ENCODE measurements at places on chromosomes 1 and 21.

DNA sequence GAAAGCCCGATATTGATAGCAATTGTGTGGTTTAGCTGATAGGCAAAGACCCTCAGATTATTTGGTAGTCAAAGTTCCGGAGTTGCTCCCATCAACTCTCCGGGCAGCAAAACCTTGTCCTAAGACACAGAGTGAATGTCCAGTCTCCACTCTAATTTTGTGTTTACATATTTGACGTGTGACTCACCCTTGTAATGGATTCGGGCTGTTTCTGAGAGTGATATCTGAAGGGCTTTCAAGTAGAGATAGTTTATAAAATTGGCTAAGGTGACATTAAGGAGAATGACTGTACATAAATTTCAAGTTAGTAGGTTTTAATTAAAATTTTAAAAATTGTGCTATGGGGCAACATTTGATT is 154.2 kb downstream of the CNIH3 start:
- H3K4me3 ChIP-seq, result no peak overlapping the region
- H3K4me1 ChIP-seq, result peaks cover 4% of the 10 kb centered on the region
- peak; percentile 74 for DNase-seq
- no peaks in the 10 kb centered on the region for H3K36me3 ChIP-seq
- no peak overlapping the region for H3K27ac ChIP-seq

GRCh38 chr1:100757946-100758345 is 38.4 kb downstream of the VCAM1 start:
- DNase-seq, result no peak
- H3K4me3 ChIP-seq, result no peak overlapping the region
- H3K36me3 ChIP-seq, result no peaks in the 10 kb centered on the region

- peak overlapping the region; percentile 84 for H3K27ac ChIP-seq
- peak; percentile 98 for DNase-seq
- H3K36me3 ChIP-seq, result no peaks in the 10 kb centered on the region
- H3K4me3 ChIP-seq, result peak overlapping the region; percentile 50
- no peaks in the 10 kb centered on the region for H3K27me3 ChIP-seq
Observed at GRCh38 chr1:30718636-30719405, 4.6 kb downstream of the MATN1 start.

GRCh38 chr1:163090321-163090945 is 21.3 kb downstream of the RGS4 start:
- H3K36me3 ChIP-seq, result no peaks in the 10 kb centered on the region
- no peak overlapping the region for H3K4me3 ChIP-seq
- no peak overlapping the region for H3K27ac ChIP-seq
- no peaks in the 10 kb centered on the region for H3K27me3 ChIP-seq
- H3K4me1 ChIP-seq, result peaks cover 2% of the 10 kb centered on the region

DNA sequence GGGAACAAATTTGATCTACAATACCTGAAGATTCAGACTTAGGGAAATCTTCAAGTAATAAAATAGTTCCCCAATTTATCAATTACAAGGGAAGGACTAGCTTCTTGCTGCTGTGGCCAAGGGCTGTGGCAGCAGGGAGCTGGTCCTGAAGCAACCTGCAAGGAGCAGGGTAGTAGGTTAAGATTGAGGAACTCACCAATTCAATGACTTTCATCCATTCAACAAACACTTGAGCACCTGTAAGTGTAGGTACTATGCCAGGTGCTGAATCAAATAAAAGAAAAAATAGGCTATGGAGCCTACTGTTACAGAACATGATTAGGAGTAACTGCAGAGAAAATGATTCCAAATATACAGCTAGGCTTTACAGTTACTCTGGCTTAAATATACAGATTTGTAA is 64.2 kb upstream of the RBM34 start:
- H3K27ac ChIP-seq, result no peak overlapping the region
- H3K36me3 ChIP-seq, result peaks cover 34% of the 10 kb centered on the region
- no peaks in the 10 kb centered on the region for H3K4me1 ChIP-seq
- no peak overlapping the region for H3K4me3 ChIP-seq
- DNase-seq, result no peak
- no peaks in the 10 kb centered on the region for H3K27me3 ChIP-seq
